ENCODE measurements at places on chromosomes 5 and 9. TPM values are rescaled to one million over a fixed set of nuclear protein-coding genes. Genes with fewer than 3 reads are reported as not detected.
A peak's percentile ranks its signal among the peaks of the same experiment; 100 is the strongest.

Gene ARSI
- 8.6 TPM for total RNA-seq

- DNase-seq: no peak
Measured at GRCh38 chr9:26262421-26263107, 584.3 kb upstream of the TUSC1 start.

GRCh38 chr5:102932781-102933180 is 177.7 kb downstream of the PAM start:
- no peak for DNase-seq

- DNase-seq: peak; percentile 64
Measured at GRCh38 chr9:113274474-113275156, 757 bp downstream of the CDC26 start.
